Smooth muscle cell of bladder (primary cell): ENCODE measurements at places on chromosomes 7 and 10. TPM values are rescaled to one million over a fixed set of nuclear protein-coding genes. Genes with fewer than 3 reads are reported as not detected.

Gene EIF3A
- total RNA-seq, result 91.2 and 117 TPM in 2 replicates

Gene COL26A1
- total RNA-seq, result not detected in 2 replicates

Gene SLC18A3
- not detected in 2 replicates for total RNA-seq

Gene SORBS1
- total RNA-seq, result 0.57 and 1.5 TPM in 2 replicates

Gene MYL10
- not detected in 2 replicates for total RNA-seq

Gene ZFAND4
- 3.6 and 4.4 TPM in 2 replicates for total RNA-seq

Gene TRRAP
- 10.4 and 14.5 TPM in 2 replicates for total RNA-seq
